Body of pancreas (tissue), 4 donors: ENCODE measurements at places on chromosomes 11 and 22. TPM values are rescaled to one million over a fixed set of nuclear protein-coding genes. Genes with fewer than 3 reads are reported as not detected.

PHLDB1 gene
- 71.9 TPM for total RNA-seq

MICALL1 gene
- 34.9 TPM for total RNA-seq

ART1 gene
- total RNA-seq, result not detected

ANO9 gene
- 15.6 TPM for total RNA-seq

PARVG gene
- total RNA-seq, result 13.2 TPM

SCN2B gene
- under 0.01 TPM for total RNA-seq

SAA4 gene
- not detected for total RNA-seq

APBB1 gene
- total RNA-seq, result 25.4 TPM

TMEM45B gene
- total RNA-seq, result 4.6 TPM

EML3 gene
- 31.4 TPM for total RNA-seq

DCHS1 gene
- 10.9 TPM for total RNA-seq

PARVA gene
- 32.0 TPM for total RNA-seq

SYCE3 gene
- not detected for total RNA-seq

GAL3ST1 gene
- total RNA-seq, result 13.8 TPM

UPK3A gene
- total RNA-seq, result not detected

PDGFD gene
- 26.7 TPM for total RNA-seq

OTOG gene
- total RNA-seq, result not detected

RIMBP3C gene
- total RNA-seq, result under 0.01 TPM

OR8G5 gene
- not detected for total RNA-seq

SCN4B gene
- 1.6 TPM for total RNA-seq

ARFGAP2 gene
- 212 TPM for total RNA-seq

KRTAP5-11 gene
- total RNA-seq, result not detected

C11orf86 gene
- total RNA-seq, result not detected

ZFTA gene
- total RNA-seq, result 13.2 TPM

APOBEC3C gene
- 6.7 TPM for total RNA-seq

MS4A15 gene
- total RNA-seq, result not detected

ALDH3B1 gene
- total RNA-seq, result 15.2 TPM

KCNJ1 gene
- not detected for total RNA-seq

CEND1 gene
- not detected for total RNA-seq

TEAD1 gene
- total RNA-seq, result 55.0 TPM

SYT12 gene
- total RNA-seq, result 0.78 TPM

PPP6R2 gene
- total RNA-seq, result 48.8 TPM

CCDC81 gene
- total RNA-seq, result 0.52 TPM

APLNR gene
- 0.66 TPM for total RNA-seq

APOBEC3A gene
- not detected for total RNA-seq

IL17RA gene
- total RNA-seq, result 8.3 TPM

MUC5B gene
- 11.4 TPM for total RNA-seq

HOATZ gene
- not detected for total RNA-seq

SLC22A8 gene
- not detected for total RNA-seq

NOX4 gene
- total RNA-seq, result 0.78 TPM

CARD18 gene
- total RNA-seq, result not detected

RTCB gene
- total RNA-seq, result 64.3 TPM

PPME1 gene
- total RNA-seq, result 10.9 TPM

GAS2 gene
- total RNA-seq, result 24.6 TPM

ACCSL gene
- not detected for total RNA-seq

CCDC89 gene
- not detected for total RNA-seq

NCAPH2 gene
- 30.6 TPM for total RNA-seq

MOB2 gene
- total RNA-seq, result 31.3 TPM

OR8D4 gene
- 1.6 TPM for total RNA-seq
